ENCODE measurements at places on chromosomes 2 and 18. TPM values are rescaled to one million over a fixed set of nuclear protein-coding genes. Genes with fewer than 3 reads are reported as not detected.

LIPT1 gene
- 7.3 TPM for total RNA-seq

STK39 gene
- 7.7 TPM for total RNA-seq

LRRC30 gene
- total RNA-seq, result not detected

GRCh38 chr2:54975598-54976492 lies 74.4 kb downstream of the RTN4 start:
- H3K27me3 ChIP-seq, result no peaks in the 10 kb centered on the region
- H3K4me3 ChIP-seq, result no peak overlapping the region
- no peak overlapping the region for H3K27ac ChIP-seq
- H3K36me3 ChIP-seq, result no peaks in the 10 kb centered on the region

DNA sequence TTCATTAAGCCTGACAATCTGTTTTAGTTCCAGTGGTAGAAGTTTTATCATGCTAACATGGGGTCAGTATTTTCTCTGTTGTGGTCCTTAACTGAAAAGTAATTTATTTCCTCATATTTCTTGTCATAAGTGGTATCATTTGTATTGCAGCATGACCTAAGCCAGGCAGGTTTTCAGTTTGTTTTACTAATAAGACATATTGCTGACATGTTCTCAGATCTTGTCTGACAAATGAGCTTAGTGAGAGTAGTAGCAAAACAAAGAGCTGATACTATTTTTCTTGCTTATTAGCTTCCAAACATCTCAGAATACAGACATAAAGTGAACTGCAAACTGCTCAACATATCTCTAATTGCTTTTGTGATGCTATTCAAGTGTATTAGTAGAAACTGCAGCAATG lies 293.6 kb downstream of the DSEL start:
- DNase-seq, result no peak
- no peak overlapping the region for H3K4me3 ChIP-seq
- H3K27me3 ChIP-seq, result no peaks in the 10 kb centered on the region
- no peaks in the 10 kb centered on the region for H3K36me3 ChIP-seq
